ENCODE measurements at places on chromosomes 11 and 22. TPM values are rescaled to one million over a fixed set of nuclear protein-coding genes. Genes with fewer than 3 reads are reported as not detected.

UPK3A gene
- total RNA-seq, result not detected

DCPS gene
- 12.2 TPM for total RNA-seq

PNPLA3 gene
- 3.5 TPM for total RNA-seq

HEPN1 gene
- total RNA-seq, result not detected

ENTHD1 gene
- total RNA-seq, result not detected

ALDH3B2 gene
- not detected for total RNA-seq

TBX10 gene
- not detected for total RNA-seq

CSF2RB gene
- total RNA-seq, result not detected

RASGRP2 gene
- total RNA-seq, result 1.2 TPM

TRPM5 gene
- total RNA-seq, result not detected

RAB36 gene
- 4.8 TPM for total RNA-seq

UBQLNL gene
- total RNA-seq, result not detected

RRP8 gene
- 13.8 TPM for total RNA-seq

PKNOX2 gene
- 0.37 TPM for total RNA-seq

P2RY2 gene
- under 0.01 TPM for total RNA-seq

TMEM191B gene
- 0.12 TPM for total RNA-seq

TEX54 gene
- total RNA-seq, result not detected

ANGPTL5 gene
- total RNA-seq, result not detected

SMC1B gene
- total RNA-seq, result under 0.01 TPM

OR2AT4 gene
- total RNA-seq, result not detected

SCUBE2 gene
- 3.4 TPM for total RNA-seq

ACCSL gene
- not detected for total RNA-seq

METTL15 gene
- total RNA-seq, result 23.9 TPM

ST14 gene
- under 0.01 TPM for total RNA-seq

CAT gene
- 99.2 TPM for total RNA-seq

NLRP6 gene
- not detected for total RNA-seq

CCDC89 gene
- 7.9 TPM for total RNA-seq

FLRT1 gene
- total RNA-seq, result 0.12 TPM

SYT13 gene
- total RNA-seq, result not detected

BACE1 gene
- 23.5 TPM for total RNA-seq

DEFB131B gene
- total RNA-seq, result not detected

LDLRAD3 gene
- 5.0 TPM for total RNA-seq

MUC5B gene
- total RNA-seq, result not detected

OR2AG1 gene
- total RNA-seq, result not detected

PATE4 gene
- total RNA-seq, result not detected

OR51I1 gene
- total RNA-seq, result 0.11 TPM

IGLL5 gene
- total RNA-seq, result not detected

ADAMTS15 gene
- total RNA-seq, result 1.00 TPM

C11orf71 gene
- 3.4 TPM for total RNA-seq

KCNQ1OT1 gene
- total RNA-seq, result 2.8 TPM

VSIG10L2 gene
- 0.22 TPM for total RNA-seq

GNG3 gene
- not detected for total RNA-seq

EHF gene
- not detected for total RNA-seq

KRTAP5-9 gene
- not detected for total RNA-seq

FOLR2 gene
- not detected for total RNA-seq

SLC35F2 gene
- 22.9 TPM for total RNA-seq

ZBTB16 gene
- under 0.01 TPM for total RNA-seq

MMP1 gene
- 221 TPM for total RNA-seq

TMEM223 gene
- 21.8 TPM for total RNA-seq

OR56A5 gene
- not detected for total RNA-seq
